ENCODE measurements at places on chromosomes 7 and 10.
A peak's percentile ranks its signal among the peaks of the same experiment; 100 is the strongest.

GRCh38 chr7:93957767-93958166, 36.2 kb downstream of the GNG11 start:
- H3K36me3 ChIP-seq: no peaks in the 10 kb centered on the region
- H3K27ac ChIP-seq: no peak overlapping the region
- no peaks in the 10 kb centered on the region for H3K4me1 ChIP-seq
- DNase-seq: no peak

- no peaks in the 10 kb centered on the region for H3K36me3 ChIP-seq
- no peak for DNase-seq
- H3K4me3 ChIP-seq: no peak overlapping the region
Observed at GRCh38 chr7:10802526-10802925, 171.1 kb upstream of the PHF14 start.

GRCh38 chr7:68865351-68866199, 732.7 kb upstream of the AUTS2 start:
- H3K27ac ChIP-seq: no peak overlapping the region
- H3K4me3 ChIP-seq: no peak overlapping the region
- no peaks in the 10 kb centered on the region for H3K27me3 ChIP-seq
- no peaks in the 10 kb centered on the region for H3K36me3 ChIP-seq
- DNase-seq: no peak
- H3K4me1 ChIP-seq: no peaks in the 10 kb centered on the region

GRCh38 chr10:14562218-14563075, 212.2 kb downstream of the FAM107B start:
- no peaks in the 10 kb centered on the region for H3K27me3 ChIP-seq
- no peak for DNase-seq
- H3K36me3 ChIP-seq: peaks cover 53% of the 10 kb centered on the region
- H3K27ac ChIP-seq: peak overlapping the region; percentile 97
- peaks cover 91% of the 10 kb centered on the region for H3K4me1 ChIP-seq

GRCh38 chr10:110914431-110914830, 4.5 kb downstream of the BBIP1 start:
- H3K36me3 ChIP-seq: peaks cover 13% of the 10 kb centered on the region
- H3K27ac ChIP-seq: no peak overlapping the region
- DNase-seq: no peak
- H3K4me1 ChIP-seq: peaks cover 17% of the 10 kb centered on the region
- H3K27me3 ChIP-seq: no peaks in the 10 kb centered on the region

GRCh38 chr7:136883046-136883445, 14.6 kb downstream of the CHRM2 start:
- no peak overlapping the region for H3K27ac ChIP-seq
- no peak for DNase-seq
- no peaks in the 10 kb centered on the region for H3K36me3 ChIP-seq

DNA sequence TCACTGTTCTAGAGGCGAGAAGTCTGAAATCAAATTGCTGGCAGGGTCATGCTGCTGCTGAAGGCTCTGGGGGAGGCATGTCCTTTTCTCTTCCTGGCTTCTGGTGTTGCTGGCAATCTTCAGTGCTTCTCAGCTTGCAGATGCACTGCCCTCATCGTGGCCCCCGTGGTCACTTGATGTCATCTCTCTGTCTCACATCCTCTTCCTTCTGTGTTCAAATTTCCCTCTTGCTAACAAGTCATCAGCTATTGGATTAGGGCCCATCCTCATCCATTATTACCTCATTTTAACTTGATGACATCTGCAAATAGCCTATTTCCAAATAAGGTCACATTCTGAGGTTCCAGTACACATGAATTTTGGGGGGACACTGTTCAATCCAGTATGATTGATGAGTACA, 36.6 kb upstream of the SRGN start:
- H3K27me3 ChIP-seq: peaks cover 6% of the 10 kb centered on the region
- no peak overlapping the region for H3K4me3 ChIP-seq
- peak overlapping the region; percentile 60 for H3K27ac ChIP-seq
- peak; percentile 54 for DNase-seq
- peaks cover 31% of the 10 kb centered on the region for H3K4me1 ChIP-seq

All from activated naive CD4-positive, alpha-beta T cell treated with anti-CD3 and anti-CD28 coated beads, Interleukin-2, amount 10 ng/mL, durations not matched to agents 7 days and 5 days (primary cell).